ENCODE measurements at places on chromosomes 3 and 15.

- no peak for DNase-seq
Observed at GRCh38 chr3:9035473-9035872, 72.2 kb upstream of the RAD18 start.

- no peak for DNase-seq
Observed at GRCh38 chr15:100597862-100598261, 4.1 kb downstream of the LINS1 start.

DNA sequence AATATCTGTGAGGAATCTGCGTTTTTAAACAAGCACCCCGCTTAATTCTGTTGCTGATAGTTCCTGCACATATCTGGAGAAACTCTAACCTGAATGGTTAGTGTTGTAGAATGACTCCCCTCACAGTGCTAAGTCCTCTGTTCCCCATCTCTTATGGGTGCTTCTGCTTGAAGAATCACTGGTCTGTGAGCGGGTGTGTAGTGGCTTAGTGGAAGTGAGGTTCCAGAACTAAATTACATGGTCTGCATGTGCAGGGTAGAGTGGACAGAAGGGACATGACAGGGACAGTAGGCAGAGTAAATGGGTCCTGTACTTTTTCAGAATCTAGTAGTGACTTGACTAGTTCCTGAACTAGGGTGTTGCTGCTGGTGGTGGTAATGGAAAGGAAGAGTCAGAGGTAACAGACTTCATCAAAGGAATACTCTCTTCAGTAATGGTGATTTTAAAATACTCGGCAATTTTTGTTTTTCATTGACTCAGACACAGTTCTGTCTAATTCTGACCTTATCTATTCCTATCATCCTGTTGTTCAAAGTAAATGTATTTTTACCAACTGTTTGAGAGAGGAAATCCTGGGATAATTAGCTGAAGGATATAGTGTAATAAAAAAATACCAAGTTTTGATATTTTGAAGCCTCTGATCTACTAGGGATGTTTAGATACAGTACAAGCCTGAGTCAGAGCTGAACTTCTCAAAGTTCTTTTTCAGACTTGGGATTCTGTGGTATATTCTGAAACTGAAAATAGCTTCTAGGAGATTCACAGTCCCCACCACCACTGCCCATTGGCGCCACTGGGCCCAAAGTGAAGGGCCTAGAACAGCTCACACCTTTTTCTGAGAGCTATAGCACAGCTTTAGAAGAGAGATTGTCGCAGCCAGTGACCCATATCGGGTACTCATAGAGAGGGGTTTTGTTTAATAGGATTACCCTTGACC, 55.5 kb downstream of the FNDC3B start:
- no peak for DNase-seq

GRCh38 chr3:145145461-145145860, 1015.5 kb downstream of the PLOD2 start:
- no peak for DNase-seq

- no peak for DNase-seq
Observed at GRCh38 chr15:60396100-60396499, 1.7 kb downstream of the ANXA2 start.

DNA sequence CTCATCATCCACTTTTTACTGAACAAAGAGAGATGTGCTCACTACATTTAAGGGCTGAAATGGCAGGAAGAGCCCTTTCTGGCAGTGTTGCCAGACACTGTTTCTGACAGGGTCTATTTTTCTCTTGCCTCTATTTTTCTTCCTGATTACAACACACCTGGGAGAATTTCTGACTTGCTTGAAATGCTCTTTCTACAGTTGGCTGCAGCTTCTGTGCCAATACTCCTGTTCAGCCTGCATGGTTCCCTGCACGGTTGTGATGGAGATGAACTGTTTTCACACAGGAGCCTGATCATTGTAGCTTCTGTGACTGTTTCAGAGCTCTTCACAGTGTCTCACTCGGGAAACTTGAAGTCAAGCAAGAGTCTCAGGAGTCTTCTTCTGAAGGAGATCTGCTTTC, 83.0 kb upstream of the DLG1 start:
- DNase-seq = no peak

- DNase-seq = no peak
Observed at GRCh38 chr3:64684715-64685261, 3.0 kb downstream of the ADAMTS9 start.

GRCh38 chr3:124203292-124203691, 211.4 kb upstream of the ROPN1 start:
- DNase-seq = no peak

- DNase-seq = no peak
Observed at GRCh38 chr3:102163039-102163817, 271.6 kb upstream of the ZPLD1 start.

- no peak for DNase-seq
Observed at GRCh38 chr3:8824238-8824637, 54.8 kb upstream of the OXTR start.

GRCh38 chr3:61829722-61830350, 268.5 kb downstream of the PTPRG start:
- no peak for DNase-seq

- no peak for DNase-seq
Observed at GRCh38 chr3:129429080-129429451, 630 bp upstream of the EFCAB12 start.

DNA sequence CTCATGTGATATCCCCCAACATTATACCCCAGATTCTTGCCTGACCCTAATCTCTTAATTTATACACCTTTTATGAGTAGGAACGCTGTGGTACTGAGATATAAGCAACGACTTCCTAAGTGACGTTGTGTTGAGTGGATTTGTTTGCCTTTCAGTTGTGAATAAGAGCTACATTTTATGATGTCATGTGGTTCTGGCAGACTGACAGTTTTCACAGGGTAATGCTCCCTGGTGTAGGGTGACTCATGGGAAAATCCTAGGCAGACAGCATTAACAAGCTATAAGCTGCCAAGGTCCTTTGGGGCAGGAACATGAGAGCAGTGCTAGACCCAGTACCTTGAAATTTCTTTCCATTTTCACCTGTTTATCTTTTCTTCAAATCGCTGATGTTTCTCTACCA, 11.2 kb downstream of the C3orf52 start:
- no peak for DNase-seq

DNA sequence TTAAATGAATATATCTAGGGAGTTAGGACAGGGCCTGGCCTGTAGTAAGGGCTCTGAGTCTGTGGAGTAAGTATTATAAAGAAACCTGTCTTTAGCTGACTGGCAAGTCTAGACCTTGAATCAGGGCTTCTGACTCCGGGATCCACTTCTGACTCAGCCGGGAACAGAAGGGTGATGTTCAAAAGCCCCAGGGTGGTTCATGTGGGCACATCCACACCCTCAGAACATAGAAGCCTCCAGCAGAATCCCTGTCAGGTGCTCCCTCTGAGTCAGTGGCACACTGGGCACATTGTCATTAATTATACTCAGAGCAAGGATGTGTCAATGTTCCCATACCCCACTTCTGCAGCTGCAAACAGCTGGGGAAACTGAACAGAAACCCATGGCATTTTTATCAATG, 26.7 kb upstream of the SNRK start:
- DNase-seq = no peak

- no peak for DNase-seq
Observed at GRCh38 chr15:71338265-71338664, 223.0 kb downstream of the THSD4 start.

DNA sequence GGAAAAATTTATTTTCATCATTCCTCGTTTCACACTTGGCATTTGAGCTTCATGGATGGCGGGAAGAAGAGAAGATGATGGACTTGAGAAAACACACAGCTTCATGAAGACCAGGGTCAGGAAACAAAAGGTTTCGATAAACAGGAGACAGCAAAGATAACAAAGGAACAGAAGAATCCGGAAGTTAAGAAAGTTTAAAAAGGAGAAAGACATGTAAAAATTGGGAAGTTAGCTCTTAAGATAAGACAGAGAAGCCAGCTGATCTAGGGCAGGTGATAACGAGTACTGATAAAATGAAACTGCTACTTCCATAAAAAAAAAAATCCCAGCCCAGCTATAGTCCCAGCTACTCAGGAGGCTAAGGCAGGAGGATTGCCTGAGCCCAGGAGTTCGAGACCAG, 23.9 kb downstream of the IL5RA start:
- no peak for DNase-seq

DNA sequence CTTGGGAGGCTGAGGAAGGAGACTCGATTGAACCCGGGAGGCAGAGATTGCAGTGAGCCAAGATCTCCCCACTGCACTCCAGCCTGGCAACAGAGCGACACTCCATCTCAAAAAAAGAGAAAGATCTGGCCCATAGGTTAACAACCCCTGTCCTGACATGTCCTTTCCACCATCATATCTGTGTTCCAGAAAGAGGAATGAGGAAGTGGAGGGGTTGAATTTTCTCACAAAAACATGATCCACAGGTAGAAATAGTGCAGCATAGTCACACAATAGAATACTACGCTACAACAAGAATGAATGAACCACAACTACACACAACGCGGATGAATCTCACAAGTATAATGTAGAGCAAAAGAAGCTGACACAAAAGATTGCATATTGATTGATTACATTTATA, 4.7 kb upstream of the SLC51B start:
- DNase-seq = no peak

- DNase-seq = no peak
Observed at GRCh38 chr15:82846621-82847020, 37.2 kb downstream of the WHAMM start.

DNA sequence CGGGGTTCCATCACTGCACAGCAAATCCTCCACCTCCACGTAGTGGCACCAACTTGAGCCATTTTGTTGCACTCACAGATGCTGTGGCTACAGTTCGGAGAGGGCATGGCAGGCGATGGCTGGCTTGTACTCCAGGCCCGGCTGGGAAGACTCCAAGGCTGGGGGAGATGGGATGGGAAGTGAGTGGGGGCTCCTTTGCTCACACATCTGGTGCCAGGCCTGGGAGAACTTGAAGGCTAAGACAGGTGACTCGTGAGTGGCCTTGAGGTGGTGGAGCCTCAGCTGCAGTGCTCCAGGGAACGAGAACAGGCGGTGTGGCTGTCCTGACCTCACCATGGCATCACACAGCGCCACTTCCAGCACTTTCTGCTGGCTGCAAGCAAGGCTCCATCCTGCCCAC, 87.9 kb downstream of the PLXNA1 start:
- DNase-seq = no peak

DNA sequence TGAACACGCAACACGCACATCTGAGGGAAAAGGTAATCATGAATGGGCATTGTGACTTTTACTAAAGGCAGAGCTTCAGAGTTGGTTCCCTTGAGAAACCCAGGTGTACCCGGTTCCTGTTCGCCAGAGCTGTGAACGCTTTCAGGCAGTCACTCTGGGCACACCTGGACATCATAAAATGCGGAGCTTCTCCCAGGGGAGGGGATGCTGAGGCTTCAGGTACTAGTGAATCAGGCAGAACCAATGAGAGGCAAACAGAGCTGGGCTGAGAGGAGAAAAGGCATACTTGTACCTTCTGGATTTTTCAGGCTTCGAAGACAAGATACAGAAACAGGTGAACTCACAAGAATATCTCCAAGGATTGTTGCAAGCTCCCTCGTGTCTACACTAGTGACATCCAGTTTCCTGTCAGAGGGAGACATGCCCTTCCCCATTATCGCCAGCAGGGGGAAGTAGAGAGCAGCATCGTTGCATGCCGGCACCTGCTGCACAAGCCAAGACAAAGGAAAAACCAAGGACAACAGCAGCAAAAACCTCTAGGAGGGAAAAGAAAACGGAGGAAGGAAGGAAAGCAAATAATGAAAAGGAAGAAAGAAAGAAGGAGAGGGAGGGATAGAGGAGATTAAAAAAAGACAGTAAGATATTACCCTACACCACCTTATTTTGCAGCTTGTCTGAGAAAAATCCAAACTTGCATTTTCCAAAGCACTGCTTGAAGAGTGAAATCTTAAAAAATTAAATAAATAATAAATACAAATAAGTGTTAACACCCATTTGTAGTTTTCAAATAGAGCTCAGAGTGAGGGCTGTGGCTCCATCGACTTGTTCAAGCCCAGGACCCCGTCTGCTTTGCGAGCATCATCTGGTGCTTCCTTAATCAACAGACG, 2.0 kb downstream of the AHSG start:
- DNase-seq = peak; percentile 67

DNA sequence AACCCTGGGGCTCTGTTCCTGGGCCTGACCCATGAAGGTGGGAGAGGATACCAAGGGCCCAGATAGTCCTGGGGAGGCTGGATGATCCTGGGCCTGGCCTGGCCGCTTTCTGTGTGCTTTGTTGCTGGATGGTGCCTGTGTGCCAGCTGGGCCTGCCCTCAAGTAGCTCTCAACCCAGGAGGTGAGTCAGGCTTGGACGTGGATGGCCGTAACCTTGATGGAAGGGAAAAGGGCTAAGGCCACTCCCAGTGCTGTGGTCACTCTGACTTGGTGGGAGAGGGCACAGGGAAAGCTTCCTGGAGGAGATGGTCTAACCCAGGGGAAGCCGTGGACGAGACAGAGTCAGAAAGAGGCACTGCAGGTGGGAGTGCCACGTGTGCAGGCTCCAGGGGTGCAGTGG, 9.4 kb downstream of the TMEM43 start:
- no peak for DNase-seq

DNA sequence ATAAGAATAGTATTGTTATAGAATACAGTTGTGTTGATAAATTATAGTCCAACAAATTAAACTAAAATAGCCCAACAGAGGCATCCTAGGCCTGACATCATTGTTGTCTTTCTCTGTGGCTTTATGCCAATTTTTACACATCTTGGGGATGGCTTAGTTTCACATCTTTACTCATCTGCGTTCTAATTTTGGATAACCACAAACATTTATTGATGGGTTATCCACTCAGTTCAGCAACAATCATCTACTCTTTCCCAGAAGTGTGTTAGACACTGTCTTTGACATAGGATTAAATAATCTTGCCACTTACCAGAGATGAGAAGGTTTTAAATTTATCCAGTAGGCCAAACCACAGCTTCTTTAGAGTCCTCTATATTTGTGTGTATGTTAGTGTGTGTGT, 120.8 kb upstream of the PHLDB2 start:
- DNase-seq = no peak

GRCh38 chr3:64104691-64105111, 81.4 kb upstream of the PSMD6 start:
- DNase-seq = no peak

- no peak for DNase-seq
Observed at GRCh38 chr3:134567605-134568004, 81.7 kb downstream of the CEP63 start.

- DNase-seq = no peak
Observed at GRCh38 chr15:63984331-63984730, 62.0 kb downstream of the DAPK2 start.

Data from activated T-cell treated with anti-CD3 and anti-CD28 coated beads for 24 hours (primary cell).